ENCODE measurements at places on chromosomes 1 and 21.
A peak's percentile ranks its signal among the peaks of the same experiment; 100 is the strongest.

DNA sequence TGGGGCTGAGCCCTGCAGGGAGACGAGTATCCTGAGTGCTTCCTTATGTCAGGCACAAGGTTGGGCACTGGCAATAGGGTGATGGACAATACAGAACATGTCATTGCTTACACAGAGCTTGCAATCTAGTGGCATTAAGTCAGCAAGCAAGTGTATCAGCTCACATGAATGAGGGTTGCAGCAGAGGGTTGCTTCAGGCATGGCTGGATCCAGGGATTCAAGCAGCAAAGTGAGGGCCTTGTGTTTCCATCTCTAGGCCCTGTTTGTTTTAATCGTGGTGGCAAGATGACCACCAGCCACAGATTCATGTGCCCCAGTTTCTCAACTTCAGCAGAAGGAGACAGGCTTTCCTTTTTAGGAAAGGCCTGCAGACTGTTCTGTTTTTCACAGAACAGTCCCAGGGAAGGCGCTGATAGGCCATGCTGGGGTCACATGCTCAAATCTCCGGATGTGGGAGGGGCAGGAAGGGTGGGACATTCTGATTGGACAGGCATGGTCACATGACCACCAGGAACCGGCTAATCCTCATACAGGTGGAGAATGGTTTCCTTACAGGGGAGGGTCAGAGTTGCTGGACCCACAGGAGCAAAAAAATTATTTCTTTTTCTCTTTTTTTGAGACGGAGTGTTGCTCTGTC lies 14.4 kb downstream of the PLOD1 start:
- DNase-seq, result no peak

DNA sequence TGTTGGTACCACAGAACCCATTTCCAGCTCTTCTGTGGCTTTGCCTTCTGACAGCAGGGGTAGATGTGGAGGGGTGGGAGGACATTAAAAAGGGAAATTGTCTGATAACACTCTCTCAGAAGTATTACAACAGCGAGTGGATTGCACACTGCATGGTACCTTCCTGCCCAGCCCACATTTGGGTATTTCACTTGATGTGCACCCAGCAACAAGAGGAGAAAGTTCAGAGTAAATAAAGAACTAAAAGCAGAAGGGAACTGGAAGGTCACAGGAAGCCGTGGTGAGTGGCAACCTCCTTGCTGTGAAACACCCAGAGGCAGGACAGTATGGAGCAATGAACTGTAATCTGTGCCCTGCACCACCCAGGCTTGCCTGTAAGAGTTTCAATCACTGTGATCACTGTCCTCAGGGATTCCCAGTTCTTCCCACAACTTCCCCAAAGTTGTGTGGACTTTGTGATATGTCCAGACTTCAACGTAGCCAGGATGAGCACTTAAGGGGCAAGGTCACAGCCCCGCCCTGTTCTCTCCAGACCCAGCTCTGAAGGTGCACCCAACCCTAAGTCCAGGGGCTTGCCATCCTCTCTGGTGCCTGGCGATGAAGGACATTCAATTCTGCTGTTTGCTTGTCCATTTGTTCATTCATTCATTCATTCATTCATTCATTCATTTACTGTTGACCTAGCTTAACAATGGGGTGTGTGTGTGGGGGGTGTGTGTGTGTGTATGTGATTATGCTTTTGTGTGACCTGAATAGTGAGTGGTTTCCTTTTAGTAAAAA lies 18.7 kb upstream of the F5 start:
- DNase-seq, result peak; percentile 5

- DNase-seq, result no peak
Measured at GRCh38 chr1:244388961-244389360, 62.7 kb downstream of the ADSS2 start.

DNA sequence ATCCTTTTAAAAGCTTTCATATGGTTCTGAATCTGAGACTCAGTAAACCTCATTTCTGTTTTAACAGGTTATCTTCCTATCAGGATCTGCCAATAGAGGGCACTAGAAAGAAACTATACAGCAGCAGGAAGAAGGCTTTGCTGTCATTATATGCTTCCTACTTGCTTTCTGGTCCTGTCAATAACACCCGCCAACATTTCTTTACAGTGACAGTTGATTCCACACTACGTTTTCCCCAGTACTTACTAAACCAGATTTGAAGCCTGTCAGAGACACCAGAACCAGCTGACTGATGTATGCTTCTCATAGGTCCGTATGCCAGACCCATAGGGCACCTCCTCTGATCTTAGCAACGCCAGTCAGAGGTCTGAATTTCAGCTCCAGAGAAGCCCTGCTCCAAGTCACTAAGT lies 341.0 kb upstream of the NEGR1 start:
- no peak for DNase-seq

DNA sequence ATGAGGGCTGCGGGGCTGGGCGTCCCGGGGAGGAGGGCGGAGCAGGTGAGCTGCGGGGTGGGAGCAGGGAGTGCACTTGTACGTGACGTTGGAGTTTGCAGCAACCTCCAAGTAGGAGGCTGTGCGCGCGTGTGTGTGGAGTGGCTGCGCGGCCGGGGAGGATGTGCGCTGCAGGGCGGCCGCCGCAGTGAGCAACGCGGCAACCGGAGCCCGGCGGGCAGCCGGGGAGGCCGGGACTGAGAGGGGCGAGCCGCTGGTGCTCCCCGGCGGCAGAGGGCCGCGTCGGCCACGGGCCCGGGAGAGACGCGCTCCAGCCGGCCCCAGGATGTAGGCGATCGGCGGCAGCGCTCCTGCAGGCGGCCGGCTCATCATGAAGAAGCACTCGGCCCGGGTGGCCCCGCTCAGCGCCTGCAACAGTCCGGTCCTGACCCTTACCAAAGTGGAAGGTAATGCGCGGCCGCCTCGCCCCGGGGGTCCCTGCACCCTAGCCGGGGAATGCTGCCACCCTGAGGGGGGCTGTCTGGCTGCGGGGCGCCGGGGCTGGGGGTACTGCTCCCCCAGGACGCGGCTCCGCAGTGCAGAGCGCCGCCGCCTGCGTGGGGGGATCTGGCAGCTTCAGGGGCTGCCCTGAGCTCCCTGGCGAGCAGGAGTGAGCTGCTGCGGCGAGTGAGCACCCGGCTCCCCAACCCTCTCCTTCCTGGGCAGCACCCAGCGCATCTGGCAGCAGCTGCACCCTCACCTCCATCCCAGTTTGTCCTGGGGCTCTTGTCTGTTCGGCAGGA lies 158.9 kb upstream of the COA6 start:
- no peak for DNase-seq

- DNase-seq, result no peak
Measured at GRCh38 chr21:19048098-19048672, 644.6 kb upstream of the TMPRSS15 start.

DNA sequence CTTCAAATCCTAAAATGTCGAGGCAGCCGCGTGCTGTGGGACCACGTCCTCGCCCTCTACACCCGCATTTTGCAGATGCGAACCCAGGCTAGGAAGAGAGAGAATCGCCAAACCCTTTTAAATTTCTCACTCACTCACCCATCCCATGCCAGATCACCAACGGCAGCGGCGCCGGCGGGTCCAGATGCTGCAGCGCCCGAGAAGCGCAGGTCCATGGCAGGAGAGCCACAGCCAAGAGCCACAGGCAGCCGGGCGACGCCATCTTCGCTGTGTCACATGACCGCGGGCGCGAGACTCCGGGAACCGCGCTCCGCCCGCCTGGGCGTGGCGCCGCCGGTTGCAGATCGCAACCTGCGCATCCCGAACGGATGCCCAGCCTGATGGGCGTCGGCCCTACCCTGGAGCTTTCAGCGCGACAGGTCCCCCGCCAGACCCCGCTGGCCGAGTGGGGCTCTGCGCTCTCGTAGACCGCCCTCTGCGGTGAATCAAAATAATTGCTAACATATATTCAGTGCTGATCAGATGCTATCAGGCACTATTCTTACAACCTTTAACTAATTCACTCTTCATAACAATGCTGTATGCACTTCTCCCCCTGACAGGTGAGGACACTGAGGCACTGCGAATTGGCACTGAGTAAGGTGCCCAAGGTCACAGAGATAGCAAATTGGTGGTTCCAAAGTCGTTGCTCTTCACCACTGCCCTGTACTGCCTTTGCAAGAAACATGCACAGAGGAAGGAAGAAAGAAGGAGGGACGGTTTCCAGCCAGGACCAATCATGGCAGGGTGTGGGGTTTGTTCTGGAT lies at the start of gene PPT1:
Gene PPT1 (minus strand): TSS at position 276 of the 806 bp plus-strand sequence. CDS start 14 bp downstream, at position 262.
- DNase-seq, result peak; percentile 69

- DNase-seq, result no peak
Measured at GRCh38 chr21:33682992-33683627, 40.8 kb downstream of the ITSN1 start.

GRCh38 chr21:37986751-37987399 lies 70.6 kb upstream of the KCNJ6 start:
- no peak for DNase-seq

DNA sequence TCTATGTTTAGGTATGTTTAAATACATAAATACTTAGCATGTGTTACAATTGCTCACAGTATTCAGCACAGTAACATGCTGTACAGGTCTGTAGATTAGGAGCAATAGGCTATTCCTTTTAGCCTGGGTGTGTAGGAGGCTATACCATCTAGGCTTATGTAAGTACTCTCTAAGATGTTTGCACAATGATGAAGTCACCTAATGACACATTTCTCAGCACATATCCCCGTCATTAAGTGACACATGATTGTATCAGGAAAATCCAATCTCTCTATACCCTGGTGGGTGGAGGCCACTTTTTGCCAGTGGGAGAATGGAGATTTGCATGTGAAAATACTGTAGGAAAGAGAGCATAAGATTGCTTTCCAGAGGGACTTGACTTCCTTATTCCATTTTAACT lies 5.5 kb upstream of the TEDDM1 start:
- no peak for DNase-seq

GRCh38 chr1:159900086-159900680 lies at the start of gene CFAP45:
TSS of gene CFAP45 (minus strand) at chr1:159900165. CDS start at chr1:159900098, 67 bp downstream.
- DNase-seq, result no peak

DNA sequence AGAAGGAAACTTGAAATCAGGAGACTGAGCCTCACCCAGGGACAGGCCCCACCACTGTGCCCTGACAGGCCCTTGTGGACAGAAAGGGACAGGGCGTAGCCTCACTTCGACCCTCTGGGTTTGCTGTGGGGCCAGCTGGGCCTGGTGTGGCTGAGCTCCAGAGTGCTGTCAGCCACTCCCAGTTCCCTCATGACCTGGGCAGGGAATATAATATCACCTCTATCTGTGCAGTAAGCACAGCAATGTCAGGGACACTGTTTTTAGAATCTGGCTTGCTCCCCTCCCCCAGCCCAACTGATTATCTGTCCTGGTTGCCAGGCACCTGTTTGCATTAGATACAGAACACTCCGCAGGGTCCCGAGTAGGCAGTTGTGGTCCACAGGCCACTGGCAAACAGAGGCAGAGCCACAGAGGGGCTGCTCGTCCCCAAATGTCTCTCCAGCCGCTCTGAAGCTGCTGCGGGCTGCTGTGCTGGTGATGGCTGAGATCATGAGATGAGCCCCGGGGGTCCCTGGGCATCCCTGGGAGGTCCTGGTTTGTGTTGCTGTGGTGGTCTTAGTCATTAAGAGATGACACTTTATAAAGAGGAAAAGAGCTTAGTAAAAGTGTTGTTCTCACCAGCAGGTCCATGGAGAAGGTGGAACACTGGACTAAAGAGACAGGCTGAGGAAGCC lies 51.6 kb downstream of the ETS2 start:
- no peak for DNase-seq

DNA sequence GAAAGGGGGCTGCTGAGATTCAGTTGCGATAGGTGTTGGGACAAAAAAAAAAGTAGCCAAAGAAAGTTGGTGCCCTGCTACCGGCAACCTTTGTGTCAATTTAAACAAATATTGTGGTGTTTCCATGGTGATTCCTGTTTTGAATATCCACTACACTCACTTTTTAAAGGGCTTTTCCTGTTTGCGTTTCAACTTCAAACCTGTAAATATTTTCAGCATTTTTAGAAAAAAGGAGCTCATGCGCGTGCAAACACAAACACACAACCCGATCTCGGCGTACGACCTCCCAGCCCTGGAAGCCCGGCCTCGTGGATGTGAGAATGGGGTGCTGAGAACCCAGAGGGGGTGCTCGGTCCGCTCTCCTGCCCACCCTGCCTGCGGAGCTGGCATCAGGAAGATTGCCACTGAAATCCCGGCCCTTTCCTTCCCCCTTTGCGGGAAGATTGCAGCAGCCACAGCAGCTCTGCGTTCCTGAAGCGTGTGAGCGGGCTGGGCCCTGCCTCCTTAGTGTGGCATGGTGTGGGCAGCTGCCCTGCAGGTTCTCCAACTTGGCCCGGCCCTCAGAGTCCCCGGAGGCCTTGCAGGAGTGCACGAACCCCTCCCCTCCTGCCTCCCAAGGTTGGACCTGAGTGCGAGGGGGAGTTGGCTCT lies 34.8 kb downstream of the CASZ1 start:
- no peak for DNase-seq

DNA sequence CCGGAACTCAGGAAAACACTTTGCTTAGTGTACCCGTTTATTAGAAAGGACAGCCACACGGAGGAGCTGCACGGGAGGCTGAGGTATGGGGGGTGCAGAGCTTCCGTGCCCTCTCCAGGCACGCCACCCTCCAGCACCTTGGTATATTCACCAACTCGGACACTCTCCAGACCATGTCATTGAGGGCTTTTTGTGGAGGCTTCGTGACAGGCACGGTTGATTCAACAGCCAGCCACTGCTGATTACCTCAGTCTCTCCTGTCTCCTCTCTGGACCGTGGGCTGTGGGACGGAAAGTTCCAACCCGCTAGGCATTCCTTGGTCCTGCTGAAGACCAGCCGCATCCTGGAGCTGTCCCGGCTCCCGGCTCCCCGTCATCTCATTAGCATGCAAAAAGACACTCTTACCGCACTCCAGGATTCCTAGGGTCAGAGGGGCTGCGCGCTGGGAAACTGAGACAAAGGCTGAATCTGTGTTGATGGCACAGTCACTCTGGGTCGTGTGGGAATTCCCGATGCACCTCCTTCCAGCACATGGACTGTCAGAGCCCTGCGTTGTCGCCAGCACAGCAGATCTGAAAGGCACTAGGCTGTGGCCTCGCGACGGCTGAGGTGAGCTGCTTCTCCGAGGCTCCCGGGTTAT lies 65.6 kb downstream of the PRKCZ start:
- DNase-seq, result no peak

DNA sequence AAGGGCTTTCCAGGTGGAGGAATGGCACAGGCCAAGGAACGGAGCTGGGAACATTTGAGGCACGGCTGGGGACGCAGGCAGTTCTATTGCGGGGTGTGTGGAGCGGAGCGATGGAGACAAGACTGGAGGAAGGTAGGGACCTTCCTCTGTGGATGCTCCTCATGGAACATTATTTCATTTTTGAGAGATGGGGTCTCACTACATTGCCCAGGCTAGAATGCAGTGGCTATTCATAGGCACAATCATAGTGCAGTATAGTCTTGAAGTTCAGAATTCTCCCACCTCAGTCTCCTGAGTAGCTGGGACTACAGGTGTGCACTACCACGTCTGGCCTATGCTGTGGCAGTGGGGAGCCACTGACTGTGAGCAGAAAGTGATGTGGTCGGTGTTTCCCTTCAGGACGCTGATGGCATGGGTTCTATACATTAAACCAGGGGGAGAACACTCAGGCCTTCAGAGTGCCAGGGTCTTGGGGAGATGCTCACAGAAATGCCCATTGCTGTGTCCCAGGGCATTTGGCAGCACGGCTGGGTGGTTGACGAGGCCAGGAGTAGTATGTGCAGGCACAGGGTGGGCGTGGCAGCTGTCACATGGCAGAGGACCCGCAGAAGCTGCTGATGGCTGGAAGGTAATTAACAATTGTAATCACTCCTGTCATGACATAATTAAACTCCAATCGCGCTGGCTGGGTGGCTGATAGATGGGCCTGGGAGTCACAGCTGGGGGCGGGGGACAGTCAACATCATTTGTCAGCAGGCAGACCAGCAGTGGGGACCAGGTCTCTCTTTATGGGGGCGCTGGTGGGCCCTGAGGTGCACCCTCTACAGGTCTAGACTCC lies 40.8 kb upstream of the ACOT11 start:
- no peak for DNase-seq

- DNase-seq, result no peak
Measured at GRCh38 chr1:239428120-239428710, 41.8 kb downstream of the CHRM3 start.

All from activated T-helper 9 cell treated with anti-CD3 and anti-CD28 coated beads, Interleukin-2, amount 50 U/mL, for 16 hours (primary cell).